ENCODE measurements at places on chromosomes 1 and 21.

- no peak for DNase-seq
Observed at GRCh38 chr1:221869779-221870178, 127.9 kb upstream of the DUSP10 start.

GRCh38 chr1:228500143-228500734 is 13.1 kb downstream of the RNF187 start:
- DNase-seq, result no peak

DNA sequence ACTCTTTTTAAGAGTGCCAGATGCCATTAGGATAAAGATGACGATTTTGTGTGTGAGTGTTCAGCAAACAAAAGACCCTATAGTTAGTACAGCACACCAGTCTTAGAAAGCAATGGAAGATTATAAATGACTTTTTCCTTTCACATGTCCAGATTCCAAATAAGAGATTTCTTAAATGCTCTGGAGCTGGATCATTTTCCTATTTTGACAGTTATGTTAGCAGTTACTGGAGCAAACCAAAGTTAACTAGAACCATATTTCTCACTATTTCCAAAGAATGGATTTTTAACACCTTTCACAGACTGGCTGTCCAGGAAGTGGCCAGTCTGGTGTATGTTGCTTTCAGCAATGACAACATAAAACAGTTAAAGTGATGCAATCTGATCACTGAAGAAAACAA is 905.8 kb upstream of the ADGRL2 start:
- no peak for DNase-seq

- DNase-seq, result no peak
Observed at GRCh38 chr1:24640288-24640687, 2.8 kb upstream of the SRRM1 start.

- DNase-seq, result no peak
Observed at GRCh38 chr1:98417820-98418219, 243.7 kb upstream of the SNX7 start.

- DNase-seq, result no peak
Observed at GRCh38 chr1:1371364-1371745, 3.7 kb downstream of the AURKAIP1 start.

DNA sequence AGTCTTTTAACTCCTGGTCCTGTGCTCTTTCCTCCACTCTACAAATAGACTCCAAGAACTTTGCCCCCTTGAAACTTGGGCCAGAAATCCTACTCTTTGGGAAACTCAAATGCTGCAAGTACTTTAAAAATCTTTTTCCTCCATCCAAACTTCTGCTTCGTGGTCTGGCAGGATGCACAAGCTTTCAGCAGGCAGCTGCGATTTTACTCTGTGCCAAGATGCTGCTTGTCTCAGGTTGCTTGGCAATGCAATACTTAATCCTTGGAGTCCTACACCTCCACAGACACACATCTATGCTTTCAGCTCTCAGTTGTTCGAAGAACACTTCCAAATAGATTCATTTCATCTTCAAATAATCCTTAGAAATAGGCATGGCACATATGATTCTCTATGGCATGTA is 435.3 kb upstream of the USP24 start:
- no peak for DNase-seq

DNA sequence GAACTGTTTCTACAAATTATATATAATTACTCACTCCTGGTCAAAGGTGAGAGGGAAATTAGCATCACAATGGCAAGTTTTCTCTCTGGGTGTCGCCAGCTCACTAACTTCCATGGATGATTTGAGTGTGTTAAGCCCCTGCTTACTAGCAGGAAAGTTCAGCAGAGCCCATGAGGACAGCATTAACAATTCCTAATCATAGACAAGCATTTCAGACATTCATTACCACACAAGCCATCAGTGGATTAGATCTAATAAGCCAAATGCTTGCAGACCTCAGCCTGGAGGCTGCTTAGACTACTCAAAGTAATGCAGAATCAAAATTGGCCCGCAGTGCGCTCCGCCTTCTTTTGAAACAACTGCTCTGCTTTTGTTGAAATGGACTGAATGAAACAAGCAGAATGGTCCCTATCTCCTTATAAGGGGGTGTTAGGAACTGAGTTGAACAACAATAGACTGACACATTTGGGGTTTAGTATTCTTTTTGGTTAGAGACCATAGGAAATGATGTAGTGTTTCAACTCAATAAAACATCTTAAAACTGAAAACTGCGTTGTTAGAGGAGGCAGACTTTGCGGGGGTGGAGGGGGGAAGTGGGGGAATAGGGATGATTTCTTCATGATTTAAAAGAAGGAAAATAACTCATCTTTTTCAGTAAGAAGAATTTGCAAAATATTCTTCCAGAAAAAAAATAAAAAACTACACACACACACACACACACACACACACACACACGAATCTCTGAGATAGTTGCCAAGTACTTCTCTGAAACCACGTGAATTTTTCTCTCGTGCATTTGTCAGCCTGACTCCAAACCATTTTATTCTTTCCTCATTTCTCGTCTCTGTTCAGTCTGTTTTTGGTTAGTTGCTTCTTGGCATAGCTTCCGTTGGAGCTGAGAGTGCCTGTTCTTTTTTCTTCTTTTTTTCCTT is 54.6 kb downstream of the GORAB start:
- no peak for DNase-seq

- no peak for DNase-seq
Observed at GRCh38 chr1:54803761-54804470, 2.8 kb upstream of the TTC22 start.

DNA sequence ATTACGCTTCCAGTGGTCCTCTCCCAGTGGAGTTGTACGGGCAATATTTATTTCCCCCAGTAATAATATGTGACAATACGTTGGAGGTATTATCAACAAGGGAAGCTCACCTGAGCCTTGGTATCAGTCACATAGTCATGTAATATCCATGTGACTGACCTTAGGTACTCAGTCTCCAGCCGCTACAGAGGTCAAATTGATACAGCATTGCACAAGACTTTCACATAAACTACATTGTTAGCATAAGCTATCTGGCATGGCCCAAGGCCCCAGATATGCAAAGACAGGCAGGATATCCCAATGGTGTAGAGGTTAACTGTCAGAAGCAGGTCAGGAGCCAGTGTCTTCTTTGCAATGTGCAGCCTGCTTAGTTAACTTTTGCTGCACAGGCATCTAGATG is 15.3 kb upstream of the CHIT1 start:
- no peak for DNase-seq

Data from DMS153 (cell line).